ENCODE measurements at places on chromosomes 1 and 21.

GRCh38 chr1:241097479-241097878, 259.5 kb downstream of the RGS7 start:
- DNase-seq: no peak

DNA sequence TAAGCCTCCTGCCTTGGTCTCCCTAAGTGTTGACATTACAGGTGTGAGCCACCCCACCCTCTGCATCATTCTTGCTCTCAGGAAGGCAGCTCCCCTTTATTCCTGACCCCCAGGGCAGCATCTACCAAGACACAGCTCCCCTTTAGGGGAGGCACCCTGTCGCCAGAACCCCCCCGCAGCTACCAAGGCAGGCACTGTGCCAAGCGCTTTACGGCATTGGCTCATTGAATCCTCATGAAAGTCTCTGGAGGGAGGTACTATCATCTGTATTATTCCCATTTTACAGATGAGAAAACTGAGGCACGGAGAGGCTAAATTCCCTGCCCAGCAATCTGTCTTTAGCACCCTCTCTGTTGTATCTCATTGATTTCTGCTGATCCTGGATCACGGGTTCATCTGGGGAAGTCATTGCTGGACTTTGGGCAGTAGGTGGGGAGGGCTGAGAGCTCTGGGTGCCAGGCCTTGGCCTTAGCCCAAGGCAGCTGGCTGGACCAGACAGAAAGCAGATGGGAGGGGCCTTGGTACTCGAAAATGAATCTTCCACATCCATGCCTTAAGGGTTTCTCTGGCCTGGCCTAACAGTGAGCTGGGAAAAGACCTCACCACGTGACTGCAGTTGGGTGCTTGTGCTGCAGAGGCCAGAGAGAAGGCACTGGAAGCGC, 5.9 kb downstream of the PLOD1 start:
- no peak for DNase-seq

DNA sequence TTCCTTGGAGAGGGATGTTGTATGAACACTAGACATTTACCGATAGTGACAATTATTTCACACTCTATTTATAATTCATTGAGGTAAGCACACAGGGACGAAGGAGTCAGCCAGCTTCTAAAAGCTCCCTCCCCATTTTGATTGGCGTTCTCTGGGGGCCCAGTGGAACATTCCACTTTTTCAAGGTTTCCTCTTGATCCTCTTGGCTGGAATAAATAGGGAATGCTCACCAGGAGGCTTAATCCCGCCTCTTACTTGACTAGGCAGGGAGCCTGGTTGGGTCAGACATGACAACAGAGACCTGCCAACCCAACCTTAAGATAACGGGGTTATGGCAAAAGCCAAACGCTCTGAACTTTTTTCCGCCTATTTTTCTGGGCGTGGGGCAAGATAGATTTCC, 974 bp downstream of the ACTN2 start:
- no peak for DNase-seq

GRCh38 chr1:51313961-51314777, 16.2 kb downstream of the TTC39A start:
- no peak for DNase-seq

DNA sequence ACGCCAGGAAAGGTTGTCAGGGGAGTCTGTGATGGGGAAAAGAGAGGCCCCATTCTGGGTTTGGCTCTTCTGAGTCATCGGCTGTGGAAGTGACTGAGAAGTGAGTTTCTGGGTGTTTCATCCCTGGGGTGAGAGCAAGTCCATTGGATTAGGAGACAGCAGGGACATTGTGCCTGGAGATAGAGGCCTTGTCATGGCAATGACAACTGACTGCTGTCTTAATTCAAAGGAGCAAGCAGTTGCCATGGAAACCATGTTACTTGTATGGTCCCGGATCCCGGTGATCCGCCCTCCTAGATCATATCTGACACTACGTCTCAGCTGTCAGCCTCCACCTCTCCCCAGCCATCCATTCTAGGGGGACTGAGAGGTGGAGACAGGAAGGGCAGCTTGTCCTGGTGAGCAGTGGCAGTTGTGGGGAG, 34.4 kb downstream of the KIAA0040 start:
- DNase-seq: no peak

- DNase-seq: no peak
Measured at GRCh38 chr1:37817481-37817880, 9.5 kb upstream of the YRDC start.

GRCh38 chr1:185441605-185442004, 124.6 kb upstream of the IVNS1ABP start:
- DNase-seq: no peak

- no peak for DNase-seq
Measured at GRCh38 chr1:47405697-47406096, 10.4 kb upstream of the FOXE3 start.

DNA sequence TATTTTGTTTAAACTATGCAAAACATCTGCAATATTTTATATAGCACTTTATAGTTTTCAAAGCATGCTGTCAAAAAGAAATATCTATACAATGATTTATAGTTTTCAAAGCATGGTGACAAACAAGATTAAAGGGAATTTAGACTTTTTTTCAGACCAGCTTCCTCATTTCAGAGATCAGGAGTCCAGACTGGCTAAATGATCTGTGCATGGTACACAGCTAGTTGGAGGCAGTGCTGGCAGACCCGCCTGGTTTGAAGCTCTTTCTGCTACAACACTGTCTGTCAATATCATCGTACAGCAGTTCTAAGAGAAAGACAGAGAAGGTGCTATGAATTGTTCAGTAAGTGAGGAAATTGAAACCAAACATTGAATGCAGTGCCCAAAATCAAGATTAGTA, 479.0 kb downstream of the PTBP2 start:
- no peak for DNase-seq

DNA sequence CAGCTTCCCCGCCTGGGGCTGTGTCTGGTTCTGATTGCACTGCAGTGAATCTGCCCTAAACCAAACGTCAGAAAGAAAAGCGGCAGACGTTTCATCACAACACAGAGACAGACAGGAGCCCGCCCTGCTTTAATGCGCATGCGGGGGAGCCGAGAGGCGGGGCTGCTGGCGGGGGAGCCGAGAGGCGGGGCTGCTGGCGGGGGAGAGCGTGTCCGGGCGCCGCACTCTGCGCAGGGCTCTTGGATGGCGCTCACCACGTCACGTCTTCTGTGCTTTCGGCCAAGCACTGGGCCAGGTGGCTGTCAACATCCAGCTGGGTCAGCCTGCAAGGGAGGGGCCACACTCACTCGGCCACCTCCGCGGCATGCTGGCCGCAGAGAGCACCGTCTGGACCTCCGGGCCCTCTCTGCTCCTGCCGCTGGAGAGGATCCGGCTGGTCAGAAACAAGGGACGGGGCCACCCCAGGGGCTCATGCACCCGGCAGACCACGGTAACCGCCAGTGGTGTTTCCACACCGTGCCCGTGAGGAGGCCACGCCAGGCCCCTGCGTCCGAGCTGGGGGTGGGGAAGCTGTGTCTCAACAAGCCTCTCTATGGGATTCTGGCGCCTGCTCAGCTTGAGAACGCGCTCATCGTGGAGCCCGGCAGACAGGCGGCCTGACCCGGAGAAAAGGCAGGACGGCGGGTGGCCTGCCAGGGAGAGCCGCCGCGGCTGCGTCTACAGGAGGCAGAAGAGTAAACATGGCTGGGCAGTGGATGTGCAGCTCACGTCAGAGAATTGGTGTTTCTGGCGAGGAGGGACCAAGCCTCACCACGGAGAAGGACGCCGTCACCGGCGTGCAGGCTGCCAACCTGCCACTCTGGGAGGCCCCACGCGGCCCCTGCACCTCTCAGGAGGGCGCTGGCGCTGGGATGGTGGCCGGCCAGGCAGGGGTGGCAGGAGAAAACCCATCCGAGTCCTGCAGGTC, 4.8 kb downstream of the FAAP20 start:
- no peak for DNase-seq

GRCh38 chr1:33153650-33154049, 28.2 kb downstream of the TRIM62 start:
- DNase-seq: no peak

DNA sequence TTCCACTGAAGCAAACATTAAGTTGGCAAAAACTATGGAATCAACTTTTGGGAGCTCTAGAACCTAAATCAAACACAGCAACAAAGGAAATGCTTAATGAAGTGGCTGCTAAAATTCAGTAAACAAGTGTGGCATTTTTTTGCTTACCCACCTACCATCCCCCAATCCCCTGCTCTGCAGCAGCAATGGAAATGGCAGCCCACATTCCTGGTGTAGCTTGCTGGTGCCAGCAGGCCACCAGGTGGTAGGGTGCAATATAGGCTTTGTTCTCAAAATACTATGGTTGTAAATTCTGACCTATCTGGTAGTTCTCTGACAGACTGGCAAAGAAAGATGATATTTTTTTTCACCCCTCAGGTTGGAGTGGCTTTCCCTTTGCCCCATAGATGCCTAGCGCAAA, 42.8 kb downstream of the SHCBP1L start:
- no peak for DNase-seq

GRCh38 chr1:83970114-83970513, 28.8 kb downstream of the TTLL7 start:
- no peak for DNase-seq

GRCh38 chr1:149916193-149916897, 1.3 kb downstream of the SV2A start:
- DNase-seq: no peak

- DNase-seq: no peak
Measured at GRCh38 chr1:35838693-35839245, 31.0 kb downstream of the AGO4 start.

Measured in GM18507 (cell line).